ENCODE measurements at places on chromosomes 2 and 18.

- no peak for DNase-seq
These were observed 73.7 kb downstream of the TANK start for GRCh38 chr2:161233858-161234431.

GRCh38 chr2:130156624-130157004 is 11.7 kb upstream of the CCDC74B start:
- DNase-seq, result no peak

DNA sequence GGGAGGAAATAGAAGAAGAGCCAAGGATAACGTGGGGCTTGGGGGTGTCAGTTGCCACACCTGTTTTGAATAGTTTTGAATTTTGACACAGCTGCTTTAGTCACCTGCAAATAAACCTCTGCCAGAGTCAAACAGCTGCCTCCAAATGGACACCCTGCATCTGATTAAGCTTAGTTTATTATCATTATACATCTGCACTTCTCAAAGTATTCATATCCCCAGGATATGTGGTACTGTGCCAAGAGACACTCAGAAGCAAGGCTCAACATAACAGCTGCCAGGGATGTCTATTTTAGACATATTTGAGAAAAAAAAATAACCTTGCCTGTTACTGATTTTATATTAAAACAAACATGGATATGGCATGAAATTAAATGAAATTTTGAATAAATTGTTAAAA is 122.5 kb upstream of the WDR75 start:
- DNase-seq, result no peak

- DNase-seq, result no peak
These were observed 288.3 kb upstream of the FN1 start for GRCh38 chr2:215724146-215724545.

GRCh38 chr18:79584491-79585394 is 94.9 kb upstream of the CTDP1 start:
- no peak for DNase-seq

DNA sequence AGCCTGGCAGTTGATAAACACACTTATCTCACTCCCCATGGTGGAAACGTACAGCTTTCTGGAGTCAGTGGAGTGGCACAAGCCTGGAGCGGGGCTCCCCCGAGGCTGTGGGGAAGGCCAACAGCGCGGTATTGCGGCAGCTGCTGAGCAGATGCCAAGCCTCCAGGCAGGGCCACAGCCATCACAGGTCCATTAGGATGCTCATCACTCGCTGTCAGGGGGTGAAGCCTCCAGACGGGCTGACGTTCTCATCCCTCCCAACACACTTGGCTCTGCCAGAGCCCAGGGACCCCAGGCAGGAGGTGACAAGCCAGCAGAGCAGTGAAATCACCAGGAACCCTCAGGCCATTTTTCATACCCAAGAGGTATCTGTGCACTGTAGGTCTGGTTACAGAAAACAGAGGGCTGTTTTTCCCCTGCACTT is 529.2 kb upstream of the KLHL29 start:
- no peak for DNase-seq

- DNase-seq, result no peak
These were observed 64.4 kb downstream of the SP110 start for GRCh38 chr2:230155359-230155758.

DNA sequence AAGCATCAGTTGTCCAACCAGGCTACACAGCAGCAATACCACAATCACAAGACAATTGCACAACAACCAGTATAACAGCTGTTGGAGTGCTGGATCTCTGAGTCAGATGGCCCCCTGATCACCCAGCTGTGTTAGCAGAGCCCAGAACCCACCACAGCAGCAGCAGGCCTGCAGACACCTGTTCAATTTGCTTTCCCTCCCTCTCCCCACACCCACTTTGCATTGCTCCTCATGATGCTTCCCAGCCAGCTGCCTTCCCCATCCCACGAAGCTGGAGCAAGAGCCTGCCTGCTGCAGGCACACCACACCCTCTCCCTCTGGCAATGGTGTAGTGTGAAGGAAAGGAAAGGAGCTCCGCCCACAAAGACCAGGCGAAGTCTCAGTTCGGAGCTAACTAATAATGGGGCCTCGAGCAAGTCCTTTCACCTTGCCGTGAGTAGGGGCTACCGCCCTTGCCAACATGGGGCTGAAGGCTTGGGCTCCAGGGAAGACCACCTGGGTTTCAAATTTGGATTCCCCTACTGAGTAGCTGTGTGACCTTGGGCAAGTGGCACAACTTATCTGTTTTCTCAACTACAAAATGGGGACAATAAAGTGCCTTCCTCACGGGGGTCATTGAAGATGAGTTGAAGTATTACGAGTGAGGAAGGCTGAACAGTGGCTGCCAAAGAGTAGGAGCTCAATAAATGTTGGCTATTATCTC is 19.4 kb upstream of the ZBTB7C start:
- no peak for DNase-seq

- DNase-seq, result no peak
These were observed 169.7 kb upstream of the APCDD1 start for GRCh38 chr18:10284540-10285282.

DNA sequence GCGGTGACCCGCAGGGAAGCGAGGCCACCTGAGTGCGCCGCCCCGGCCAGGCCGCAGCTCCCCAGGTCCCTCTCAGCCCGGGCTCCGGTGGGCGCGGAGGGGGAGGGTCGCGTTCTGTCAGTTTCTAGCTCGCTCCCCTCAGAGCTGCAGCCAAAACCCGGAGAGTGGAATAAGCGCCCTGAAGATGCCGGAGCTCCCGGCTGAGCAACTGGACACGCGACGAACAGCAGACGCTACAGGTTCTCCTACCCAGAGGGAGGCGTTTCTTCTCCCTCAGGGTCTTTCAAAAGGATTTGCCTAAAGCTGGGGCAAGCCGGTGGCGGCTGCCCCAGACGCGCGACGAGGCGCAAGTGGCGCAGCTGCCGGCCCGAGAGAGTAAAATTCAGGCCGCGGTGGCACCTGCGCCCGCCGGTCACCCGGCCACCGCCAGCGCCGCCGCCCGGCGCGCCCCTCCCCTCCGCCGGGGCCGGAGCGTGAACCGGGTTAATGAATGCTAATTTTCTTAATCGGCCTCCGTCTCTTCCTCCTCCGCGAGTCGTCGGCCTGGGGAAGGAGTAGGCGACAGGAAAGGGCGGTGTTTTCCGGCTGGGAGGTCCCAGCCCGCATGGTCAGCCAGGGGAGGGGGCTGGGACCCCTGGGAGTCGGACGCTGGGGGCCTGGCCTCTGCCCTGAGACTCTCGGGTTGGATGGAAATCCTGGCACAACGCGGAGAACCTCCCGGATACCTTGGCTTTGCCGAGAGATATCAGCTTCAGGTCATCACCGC is 845 bp upstream of the CDC42EP3 start:
- peak; percentile 56 for DNase-seq

- no peak for DNase-seq
These were observed 423.8 kb upstream of the MEX3C start for GRCh38 chr18:51621113-51621863.

- no peak for DNase-seq
These were observed 227.7 kb downstream of the RPIA start for GRCh38 chr2:88919087-88919738.

Data from activated CD4-positive, alpha-beta T cell treated with anti-CD3 and anti-CD28 coated beads for 4 hours (primary cell).